ENCODE measurements at places on chromosomes 7 and 10.

GRCh38 chr7:101747879-101748345 lies 69.5 kb upstream of the CUX1 start:
- DNase-seq: no peak

- DNase-seq: no peak
These were observed 6.7 kb upstream of the GRID1 start for GRCh38 chr10:86373251-86373650.

- peak; percentile 41 for DNase-seq
These were observed 15.4 kb upstream of the TMEM243 start for GRCh38 chr7:87234949-87235348.

GRCh38 chr7:149826344-149827088 lies 11.7 kb upstream of the ZNF862 start:
- no peak for DNase-seq

- DNase-seq: no peak
These were observed 4.8 kb upstream of the REPIN1 start for GRCh38 chr7:150363872-150364271.

GRCh38 chr10:6054884-6055283 lies 7.3 kb downstream of the IL2RA start:
- no peak for DNase-seq

DNA sequence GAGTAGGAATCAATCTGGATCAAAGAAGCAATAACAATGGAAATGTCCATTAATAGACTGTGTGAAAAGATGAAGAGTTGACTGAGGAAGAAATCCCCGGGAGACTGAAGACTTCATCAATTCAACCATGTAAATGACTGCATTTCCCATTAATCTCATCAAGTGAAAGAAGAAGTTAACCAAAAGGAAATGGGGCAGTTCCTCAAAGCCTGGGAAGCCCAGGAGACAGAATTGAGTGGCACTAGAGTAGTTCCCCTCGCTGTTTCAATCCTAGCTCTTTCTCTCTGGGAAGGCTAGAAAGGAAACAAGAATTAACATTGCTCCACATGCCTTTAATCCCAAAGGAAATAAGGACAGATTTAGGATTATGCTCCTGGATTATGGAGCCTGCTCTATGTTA lies 4.8 kb upstream of the OR6V1 start:
- DNase-seq: no peak

DNA sequence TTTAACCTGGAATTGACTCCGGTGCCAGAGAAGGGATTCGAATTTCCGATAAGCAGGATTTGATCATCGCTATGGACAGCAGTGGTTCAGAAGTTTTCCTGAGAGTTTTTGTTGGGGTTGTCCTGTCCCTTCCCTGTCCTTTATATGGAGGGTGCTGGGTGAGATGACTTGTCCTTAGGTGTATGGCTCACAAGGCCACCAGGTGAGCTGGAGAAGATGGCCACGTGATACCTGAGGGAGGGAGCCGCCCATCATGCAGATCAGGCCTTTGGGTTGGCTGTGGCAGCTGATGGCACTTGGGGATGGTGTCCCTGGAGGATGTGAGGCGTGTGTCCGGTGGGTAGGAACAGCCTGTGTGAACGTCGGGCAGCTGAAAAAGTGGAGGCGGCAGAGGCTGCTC lies 187.7 kb downstream of the PTPN20 start:
- DNase-seq: no peak

DNA sequence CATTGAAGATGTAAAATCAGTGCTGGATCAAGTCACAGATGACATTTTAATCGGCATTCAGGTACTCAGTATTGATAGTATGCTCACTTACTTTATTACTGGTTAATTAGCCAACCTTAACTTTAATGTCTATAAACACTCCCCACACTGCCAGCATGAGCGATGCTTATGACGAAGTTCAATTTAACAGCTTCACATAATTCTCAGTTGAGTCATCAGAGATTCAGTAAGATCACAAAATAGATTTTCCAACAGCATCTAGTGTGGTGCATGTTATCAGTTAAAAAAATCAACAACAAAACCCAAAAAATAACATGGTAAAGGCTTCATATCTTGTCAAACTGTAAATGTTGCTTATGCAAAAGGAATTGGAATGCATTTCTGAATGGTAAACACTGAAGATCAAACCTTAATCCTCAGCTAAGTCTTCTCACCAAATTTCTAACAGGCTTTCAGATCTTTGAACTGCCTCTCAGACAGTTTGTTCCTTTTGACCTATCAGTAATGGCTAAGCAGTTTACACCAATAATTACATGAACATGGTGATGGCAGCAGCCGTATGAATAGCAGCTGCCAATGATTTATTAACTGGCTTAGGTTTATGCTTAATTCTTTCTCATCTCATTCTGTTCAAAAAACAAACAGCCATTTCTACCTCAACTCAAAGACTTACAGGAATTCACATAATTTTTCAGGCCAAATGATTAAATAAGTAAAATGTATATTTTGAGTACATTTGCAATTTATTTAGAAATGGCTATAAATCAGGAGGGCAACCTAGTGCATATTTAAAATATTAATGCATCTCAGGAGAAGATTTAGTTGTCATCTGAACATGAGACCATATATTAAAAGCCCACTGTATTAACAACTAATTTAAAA lies 98.5 kb downstream of the CABCOCO1 start:
- DNase-seq: peak; percentile 84

DNA sequence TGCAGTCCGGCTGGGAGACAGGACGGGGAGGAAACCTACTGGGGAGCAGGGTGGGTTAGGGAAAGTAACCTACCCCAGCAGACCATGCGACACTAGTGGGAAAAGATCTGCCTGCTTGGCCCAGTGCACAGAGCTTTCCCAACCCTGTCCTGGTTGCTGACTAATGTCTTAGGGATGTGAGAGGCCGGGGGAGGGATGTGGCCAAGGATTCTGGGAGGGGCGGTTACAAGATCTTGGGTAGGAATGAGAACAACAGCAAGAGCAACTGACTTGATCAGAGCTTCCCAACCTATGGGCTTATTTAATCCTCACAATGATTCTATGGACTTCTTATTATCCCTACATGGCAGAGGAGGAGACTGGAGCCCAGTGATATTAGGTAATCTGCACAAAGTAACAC lies 24.0 kb upstream of the EIF5AL1 start:
- DNase-seq: peak; percentile 95

DNA sequence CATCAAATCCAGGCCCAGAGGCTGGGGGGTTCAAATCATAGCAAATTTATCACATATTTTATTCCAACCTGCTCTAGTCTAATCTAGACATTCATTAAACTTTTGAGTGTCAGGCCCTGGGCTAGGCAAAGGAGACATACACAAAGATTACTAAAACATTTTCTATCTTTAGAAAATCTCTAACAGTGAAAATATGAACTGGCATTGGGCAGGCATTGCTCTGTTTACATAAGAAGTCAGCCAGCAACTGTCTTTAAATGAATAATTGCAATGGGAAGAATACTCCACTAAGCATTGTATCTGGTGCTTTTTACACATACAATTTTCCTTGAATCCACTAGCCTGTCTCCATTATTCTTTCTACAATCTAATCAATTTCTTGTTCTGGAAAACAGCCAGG lies 222.5 kb upstream of the LRRN3 start:
- DNase-seq: peak; percentile 55

GRCh38 chr7:1585142-1585981 lies 15.5 kb upstream of the PSMG3 start:
- DNase-seq: no peak

GRCh38 chr7:143363016-143363937 lies 764 bp upstream of the FAM131B start:
- DNase-seq: no peak

DNA sequence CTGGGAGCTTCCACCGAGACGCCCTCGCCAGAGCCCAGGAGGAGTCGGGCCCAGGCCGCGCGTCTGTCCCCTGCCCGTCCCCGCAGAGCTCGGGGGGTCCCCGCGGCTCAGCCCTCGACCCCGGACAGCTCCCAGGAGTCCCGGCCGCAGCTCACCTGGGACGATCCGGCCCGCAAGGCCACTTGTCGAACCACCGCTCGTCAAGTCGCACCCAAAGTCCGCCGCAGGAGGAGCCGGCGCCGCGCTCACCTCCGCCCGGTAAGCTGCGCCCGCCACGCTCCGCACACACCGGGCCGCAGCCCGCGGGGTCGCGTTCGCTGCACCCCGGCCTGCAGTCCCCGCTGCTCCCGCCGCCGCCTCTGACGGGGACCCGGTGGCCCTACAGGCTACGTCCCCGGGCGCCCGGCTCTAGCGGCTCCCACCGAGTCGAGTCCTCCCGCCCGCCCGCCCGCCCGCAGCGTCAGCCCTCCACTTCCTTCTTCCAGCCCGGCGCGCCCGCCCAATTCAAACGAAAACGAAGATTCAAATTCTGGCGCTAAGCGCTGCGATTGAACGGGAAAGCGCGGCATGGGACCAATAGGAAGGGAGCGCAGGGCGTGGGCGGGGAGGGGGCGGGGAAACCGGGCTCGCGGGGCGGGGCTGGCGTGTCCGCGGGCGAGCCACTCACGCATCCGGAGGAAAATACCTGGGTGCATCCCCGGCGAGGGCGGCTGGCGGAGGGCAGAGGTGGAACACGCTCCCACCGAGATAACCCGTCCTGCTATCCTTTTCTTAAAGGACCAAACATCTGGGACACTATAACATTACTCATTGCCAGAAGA lies at the start of gene MKI67:
TSS of gene MKI67 (minus strand) at position 480 of the 821 bp plus-strand sequence. CDS start 756 bp downstream, outside the sequence.
- peak; percentile 94 for DNase-seq

- DNase-seq: no peak
These were observed 31.4 kb downstream of the STEAP1B start for GRCh38 chr7:22468609-22469008.

GRCh38 chr10:30639946-30640786 lies 10.6 kb upstream of the LYZL2 start:
- peak; percentile 67 for DNase-seq

- DNase-seq: no peak
These were observed 7.9 kb upstream of the GSDME start for GRCh38 chr7:24764972-24765744.

DNA sequence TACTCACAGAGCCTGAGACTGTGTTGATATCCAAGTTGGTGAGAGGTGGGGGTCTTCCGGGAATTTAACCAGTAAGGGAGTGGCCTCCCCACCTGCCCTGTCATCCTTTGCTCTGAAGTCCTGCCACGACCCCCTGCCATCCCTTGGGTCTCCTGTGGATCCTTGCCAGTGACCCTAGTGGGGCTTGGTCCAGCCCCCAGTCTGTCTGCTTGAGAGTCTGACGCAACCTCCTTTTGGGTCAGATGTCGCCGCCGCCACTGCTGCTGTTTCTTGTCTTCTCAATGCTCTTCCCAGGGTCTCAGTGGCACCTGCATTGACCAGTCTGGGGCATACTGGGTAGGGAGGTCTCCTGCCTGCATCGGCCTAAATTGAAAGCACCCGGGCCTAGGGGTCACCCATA lies 28.8 kb downstream of the PAX2 start:
- DNase-seq: no peak

DNA sequence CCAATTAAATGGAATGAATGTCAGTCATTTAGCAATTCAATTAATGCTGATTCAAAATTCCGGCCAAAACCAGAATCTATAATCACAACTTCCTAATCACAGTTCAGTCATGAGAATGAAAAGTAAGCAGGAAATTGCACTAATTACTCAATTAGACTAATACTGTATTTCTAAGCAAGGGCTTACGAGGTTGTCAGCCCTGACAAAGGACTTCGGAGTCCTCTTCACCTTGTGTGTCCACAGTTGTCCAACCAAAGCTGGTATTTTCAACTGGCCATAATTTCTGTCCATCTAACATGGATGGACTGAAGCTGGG lies 17.4 kb downstream of the CPA1 start:
- no peak for DNase-seq

GRCh38 chr10:5977471-5978229 lies at the start of gene IL15RA:
Gene IL15RA, minus strand, starts transcription at chr10:5977543. Its CDS starts 51 bp downstream, at chr10:5977492.
- peak; percentile 71 for DNase-seq

- DNase-seq: no peak
These were observed 127.3 kb downstream of the RNLS start for GRCh38 chr10:88455831-88456230.

DNA sequence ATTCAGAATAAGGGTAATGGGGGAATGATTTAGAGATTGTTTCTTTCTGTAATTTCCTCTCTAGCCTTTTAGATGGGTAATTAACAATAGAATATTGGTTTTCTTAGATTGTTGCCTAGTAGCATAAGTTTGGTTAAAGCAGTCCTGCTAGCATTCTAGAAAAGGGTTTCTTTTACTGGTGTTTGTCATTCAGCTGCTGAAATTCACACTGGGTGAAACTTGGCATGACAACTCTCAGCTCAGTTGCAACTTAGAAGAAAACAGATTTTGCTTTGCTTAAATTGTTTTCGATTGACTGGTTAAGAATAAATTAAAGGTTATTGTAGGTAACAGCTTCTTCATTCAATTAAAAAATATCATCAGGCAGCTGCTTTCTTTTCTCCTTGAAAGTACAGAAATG lies 25.1 kb upstream of the PDK4 start:
- no peak for DNase-seq

- peak; percentile 28 for DNase-seq
These were observed 278.8 kb downstream of the RPS24 start for GRCh38 chr10:78312197-78313047.

GRCh38 chr10:35511647-35512046 lies 93.5 kb upstream of the GJD4 start:
- no peak for DNase-seq

GRCh38 chr7:34227525-34227924 lies 322.2 kb downstream of the BMPER start:
- no peak for DNase-seq

DNA sequence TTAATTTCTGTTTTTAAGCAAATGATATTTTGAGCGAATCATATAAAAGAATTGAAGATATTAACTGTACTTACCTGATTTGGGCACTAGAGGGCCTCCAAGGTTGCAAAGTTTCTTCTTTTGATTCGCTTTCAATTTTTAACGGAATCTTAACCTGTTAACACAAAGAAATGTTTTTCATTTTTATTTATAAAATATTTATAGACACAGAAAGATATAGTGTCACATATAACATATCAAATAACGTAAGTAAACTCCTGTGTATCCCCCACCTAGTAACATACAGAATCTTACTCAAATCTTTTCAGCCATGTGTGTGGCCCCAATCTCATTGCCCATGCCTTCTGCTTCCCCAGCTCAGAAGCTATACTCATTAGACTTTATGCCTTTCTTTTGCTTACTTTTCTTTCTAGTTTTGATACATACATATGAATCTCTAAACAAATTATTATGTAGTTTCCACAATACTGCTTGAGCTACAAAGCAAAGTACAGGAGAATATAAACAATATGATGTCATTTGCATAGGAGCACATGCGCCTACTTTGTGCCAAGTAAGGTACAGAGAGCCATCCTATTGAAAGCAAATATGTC lies 49.5 kb upstream of the ZPBP start:
- peak; percentile 20 for DNase-seq

- DNase-seq: no peak
These were observed 1.9 kb downstream of the NSUN6 start for GRCh38 chr10:18649364-18649959.

GRCh38 chr7:79713276-79713675 lies 259.8 kb upstream of the MAGI2 start:
- no peak for DNase-seq

- no peak for DNase-seq
These were observed 701.7 kb upstream of the CELF2 start for GRCh38 chr10:10315989-10316388.

- DNase-seq: no peak
These were observed 18.3 kb downstream of the C7orf25 start for GRCh38 chr7:42893346-42894240.

GRCh38 chr7:50821457-50822008 lies 38.8 kb upstream of the GRB10 start:
- DNase-seq: peak; percentile 87

GRCh38 chr10:13722747-13723653 lies 136.2 kb downstream of the PRPF18 start:
- no peak for DNase-seq

Data from fibroblast of skin of back (primary cell).